ENCODE measurements at places on chromosomes 3 and 15.
A peak's percentile ranks its signal among the peaks of the same experiment; 100 is the strongest.

- DNase-seq, result no peak
Observed at GRCh38 chr3:193971261-193971751, 164.6 kb upstream of the HES1 start.

- no peak for DNase-seq
Observed at GRCh38 chr3:8472549-8472948, 29.1 kb upstream of the LMCD1 start.

- no peak for DNase-seq
Observed at GRCh38 chr3:38110314-38111050, 26.4 kb downstream of the ACAA1 start.

- DNase-seq, result no peak
Observed at GRCh38 chr3:52891164-52891563, 6.2 kb downstream of the STIMATE start.

DNA sequence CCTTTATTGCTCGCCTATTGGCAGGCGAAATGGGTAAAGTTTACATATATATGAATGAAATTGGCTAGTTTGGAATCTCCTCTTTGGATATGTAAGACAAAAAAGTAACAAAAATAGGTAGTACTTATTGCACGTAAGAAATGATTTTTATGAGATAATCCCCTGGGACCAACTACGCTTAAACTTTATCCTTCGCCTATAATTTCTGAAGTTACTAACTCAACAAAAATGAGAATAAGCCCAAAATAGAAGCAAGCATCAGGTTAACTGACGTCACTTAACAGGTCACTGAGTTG, 438 bp upstream of the SLC49A4 start:
- no peak for DNase-seq

DNA sequence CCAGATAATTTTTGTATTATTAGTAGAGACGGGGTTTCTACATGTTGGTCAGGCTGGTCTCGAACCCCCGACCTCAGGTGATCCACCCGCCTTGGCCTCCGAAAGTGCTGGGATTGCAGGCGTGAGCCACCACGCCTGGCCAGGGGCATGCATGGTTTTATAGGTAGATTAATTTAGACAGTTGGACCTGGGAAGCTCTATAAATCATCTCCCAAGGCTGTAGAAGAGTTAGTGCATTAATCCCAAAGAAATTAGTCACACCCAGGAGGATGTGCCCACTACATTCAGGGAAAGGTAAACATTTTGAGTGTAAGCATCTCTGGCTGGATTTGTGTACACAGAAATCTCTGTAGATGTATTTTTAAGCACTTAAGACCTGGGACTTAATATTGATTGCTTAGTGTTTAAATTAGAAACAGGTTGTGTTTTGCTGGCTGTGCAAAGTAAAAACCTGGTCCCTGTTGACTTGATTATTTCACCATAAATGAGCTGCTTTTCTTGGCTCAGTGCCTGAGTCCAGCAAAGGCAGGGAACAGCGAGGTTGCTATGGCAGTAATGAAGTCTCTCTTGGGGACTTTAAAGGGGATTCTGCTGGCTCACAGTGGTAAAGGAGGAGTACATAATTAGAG, 19.2 kb downstream of the EXOSC7 start:
- peak; percentile 59 for DNase-seq

- DNase-seq, result no peak
Observed at GRCh38 chr15:98650417-98651035, 2.2 kb downstream of the IGF1R start.

DNA sequence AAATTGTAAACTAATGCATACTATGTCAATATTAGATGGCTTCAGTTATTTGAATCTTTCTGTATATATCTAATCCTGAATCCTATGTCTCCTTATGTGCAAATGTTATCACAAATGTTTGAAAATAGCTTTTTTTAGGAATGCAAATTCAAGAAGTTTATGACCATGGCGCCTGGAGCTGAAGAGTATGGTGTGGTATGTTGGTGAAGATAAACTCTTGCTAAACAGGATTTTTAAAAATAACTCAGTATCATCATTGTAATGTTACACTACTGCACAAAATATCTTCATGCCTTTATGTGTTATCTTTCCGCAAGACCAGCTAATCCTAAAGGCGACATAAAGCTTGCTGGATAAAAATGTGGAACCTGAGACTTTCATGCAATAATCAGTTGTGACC, 382.6 kb downstream of the ROBO1 start:
- DNase-seq, result no peak

GRCh38 chr3:196139281-196139680, 57.4 kb upstream of the TFRC start:
- DNase-seq, result no peak

GRCh38 chr3:182388506-182388905, 404.8 kb upstream of the ATP11B start:
- no peak for DNase-seq

DNA sequence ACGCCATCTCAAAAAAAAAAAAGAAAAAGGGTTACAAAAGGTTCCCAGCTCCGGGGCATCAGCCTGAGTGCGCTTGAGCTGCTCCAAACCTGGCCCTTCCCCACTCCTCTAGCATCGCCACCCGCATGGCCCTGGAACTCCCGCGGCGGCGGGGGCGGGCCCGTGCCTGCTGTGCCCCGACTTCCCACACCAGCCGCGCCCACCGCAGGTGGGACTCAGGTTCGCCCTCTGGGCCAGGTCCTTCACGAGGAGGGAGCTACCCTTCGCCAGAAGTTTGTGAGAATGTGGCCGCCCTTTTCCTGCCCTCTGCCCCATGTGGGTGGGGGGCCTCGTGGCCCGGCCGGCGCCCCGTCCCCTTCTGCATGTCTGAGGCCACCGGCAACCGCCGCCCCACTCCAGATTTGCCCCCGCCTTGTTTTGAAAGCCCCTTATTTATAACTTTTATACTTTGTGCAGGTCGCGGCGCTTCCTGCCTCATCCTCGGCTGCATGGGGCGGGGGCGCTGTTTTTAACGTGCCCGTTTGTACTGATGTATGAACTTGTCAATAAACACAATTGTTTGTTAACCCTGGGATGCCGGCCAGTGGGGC, 507 bp upstream of the JMJD7 start:
- no peak for DNase-seq

DNA sequence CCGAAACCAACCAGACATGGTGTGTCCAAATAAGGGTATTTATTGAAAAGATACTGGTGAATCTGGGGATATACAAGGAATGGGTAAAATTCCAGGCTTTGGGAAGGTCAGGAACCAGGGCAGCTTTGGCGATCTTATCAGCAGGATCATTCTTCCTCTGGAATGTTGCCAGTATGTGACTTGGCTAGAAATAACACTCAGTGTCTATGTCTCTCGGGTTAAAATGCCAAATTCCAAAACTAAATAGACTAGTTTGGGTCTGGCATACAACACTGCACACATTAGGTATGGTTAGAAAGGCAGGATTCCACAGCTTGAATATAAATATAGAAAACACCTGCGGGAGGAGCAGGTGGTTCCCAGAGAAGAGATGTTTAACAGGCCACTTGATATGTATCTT, 220.2 kb upstream of the CD96 start:
- DNase-seq, result no peak

DNA sequence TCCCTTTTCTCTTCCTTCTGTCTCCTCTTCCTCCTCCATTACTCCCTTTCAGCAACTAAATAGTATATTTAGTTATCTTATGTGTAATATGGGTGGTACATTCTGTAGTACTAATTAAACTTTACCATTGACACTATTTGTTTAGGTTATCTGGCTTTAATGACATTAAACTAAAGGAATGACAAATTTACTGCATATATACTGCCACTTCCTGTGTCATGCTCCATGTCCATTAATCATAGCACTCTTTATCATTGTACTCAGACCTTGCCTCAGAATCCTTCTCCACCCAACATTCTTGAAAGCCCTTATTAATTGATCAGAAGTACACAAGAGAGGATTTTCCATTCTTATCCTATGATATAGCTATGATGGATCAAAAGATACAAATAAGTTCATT, 244.2 kb downstream of the NAALADL2 start:
- no peak for DNase-seq

- DNase-seq, result no peak
Observed at GRCh38 chr15:38196076-38196475, 56.6 kb upstream of the SPRED1 start.

- DNase-seq, result no peak
Observed at GRCh38 chr3:164452707-164453106, 625.6 kb downstream of the SI start.

GRCh38 chr3:52317208-52318000, 1.3 kb downstream of the DNAH1 start:
- no peak for DNase-seq

DNA sequence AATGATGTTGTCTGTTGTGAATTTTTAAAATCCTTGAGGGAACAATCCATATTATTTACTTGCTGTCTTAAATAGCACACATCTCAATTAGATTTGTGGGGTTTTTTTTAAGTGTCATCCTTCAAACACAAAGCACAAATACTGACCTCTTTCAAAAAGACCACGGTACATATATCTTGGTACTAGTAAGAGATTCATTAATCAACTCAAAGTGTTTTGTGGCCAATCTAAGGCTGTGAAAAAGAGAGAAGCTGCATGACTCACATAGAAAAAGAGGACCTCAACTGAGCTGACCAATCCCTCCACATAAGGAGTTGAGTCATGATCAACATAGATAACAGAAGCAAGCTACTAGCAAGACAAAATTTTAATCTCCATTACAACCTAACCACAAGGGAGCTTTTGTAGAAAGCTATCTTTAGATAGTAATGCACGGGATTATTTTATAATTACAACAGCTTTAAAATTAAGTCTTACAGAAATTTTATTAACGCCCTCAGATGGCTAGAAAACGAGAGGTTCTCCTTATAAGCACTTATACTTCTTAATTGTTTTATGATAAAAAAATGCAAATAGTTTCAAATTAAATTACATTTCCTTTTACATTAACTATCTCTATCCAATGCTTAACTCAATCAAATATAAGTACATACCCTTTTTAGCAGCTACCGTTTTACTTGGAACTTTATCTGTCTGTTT, 60.5 kb downstream of the TOP2B start:
- no peak for DNase-seq
